ENCODE measurements at places on chromosomes 6 and 20.

- no peak overlapping the region for H3K27ac ChIP-seq
- DNase-seq: no peak
- no peak overlapping the region for H3K4me3 ChIP-seq
- no peaks in the 10 kb centered on the region for H3K36me3 ChIP-seq
- H3K4me1 ChIP-seq: no peaks in the 10 kb centered on the region
- H3K27me3 ChIP-seq: no peaks in the 10 kb centered on the region
Measured at GRCh38 chr20:34337544-34337943, 25.5 kb upstream of the ITCH start.

DNA sequence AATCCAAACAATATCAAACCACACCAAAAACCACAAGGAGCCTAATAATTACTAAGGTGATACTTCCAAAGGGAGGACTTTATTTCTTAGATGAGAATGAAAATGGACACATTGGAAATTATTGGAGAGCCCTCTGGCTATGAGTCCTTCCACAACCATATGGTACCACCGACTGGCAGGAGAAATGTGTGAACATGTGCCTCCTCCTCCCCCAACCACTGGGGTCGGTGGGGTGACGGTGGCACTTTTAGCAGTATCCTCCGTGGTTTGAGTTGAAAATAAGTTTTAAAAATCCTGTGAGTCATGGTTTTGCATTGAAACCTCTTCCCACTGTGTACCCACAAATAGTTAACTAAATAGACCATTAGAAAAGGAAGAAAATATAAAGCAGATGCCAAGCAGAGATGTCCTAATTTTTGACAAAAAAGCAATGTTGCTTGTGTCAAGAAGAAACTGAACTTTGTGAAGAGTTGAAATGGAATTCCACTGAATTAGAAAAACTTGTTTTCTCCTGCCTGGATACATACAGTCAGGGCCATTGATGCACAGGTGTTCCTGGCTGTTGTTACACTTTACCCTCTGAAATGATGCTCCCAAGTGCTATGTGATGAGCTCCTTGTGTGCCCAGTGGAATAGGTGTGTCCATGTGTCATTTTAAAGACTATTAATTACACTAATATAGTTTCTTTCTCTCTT lies 3.2 kb downstream of the EDN1 start:
- no peak for DNase-seq
- no peak overlapping the region for H3K27ac ChIP-seq
- no peaks in the 10 kb centered on the region for H3K27me3 ChIP-seq
- no peaks in the 10 kb centered on the region for H3K36me3 ChIP-seq
- H3K4me3 ChIP-seq: peak overlapping the region; percentile 3

- H3K4me1 ChIP-seq: no peaks in the 10 kb centered on the region
- no peaks in the 10 kb centered on the region for H3K36me3 ChIP-seq
- DNase-seq: no peak
- H3K27ac ChIP-seq: no peak overlapping the region
- no peak overlapping the region for H3K4me3 ChIP-seq
Measured at GRCh38 chr6:99250476-99250875, 99.0 kb downstream of the FAXC start.

DNA sequence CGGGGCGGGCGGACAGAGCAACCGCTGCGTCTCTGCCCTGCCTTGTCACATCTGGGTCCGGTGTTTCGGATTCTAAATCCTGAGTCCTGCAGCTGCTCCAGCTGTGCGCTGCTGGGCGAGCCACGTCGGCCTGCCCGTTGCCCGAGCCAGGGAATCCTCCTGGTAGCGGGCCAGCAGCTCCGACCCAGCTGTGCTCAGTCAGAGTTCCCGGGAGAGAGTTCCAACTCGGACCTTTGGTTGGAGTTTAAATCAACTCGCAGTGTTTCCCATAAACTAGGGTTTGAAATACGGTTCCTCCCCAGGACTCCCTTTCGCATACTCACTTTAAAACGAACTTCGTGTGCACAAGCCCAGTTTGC lies 315 bp upstream of the PDE10A start:
- H3K27ac ChIP-seq: peak overlapping the region; percentile 72
- peaks cover 19% of the 10 kb centered on the region for H3K27me3 ChIP-seq
- DNase-seq: no peak
- peaks cover 42% of the 10 kb centered on the region for H3K4me1 ChIP-seq
- no peaks in the 10 kb centered on the region for H3K36me3 ChIP-seq
- peak overlapping the region; percentile 42 for H3K4me3 ChIP-seq

DNA sequence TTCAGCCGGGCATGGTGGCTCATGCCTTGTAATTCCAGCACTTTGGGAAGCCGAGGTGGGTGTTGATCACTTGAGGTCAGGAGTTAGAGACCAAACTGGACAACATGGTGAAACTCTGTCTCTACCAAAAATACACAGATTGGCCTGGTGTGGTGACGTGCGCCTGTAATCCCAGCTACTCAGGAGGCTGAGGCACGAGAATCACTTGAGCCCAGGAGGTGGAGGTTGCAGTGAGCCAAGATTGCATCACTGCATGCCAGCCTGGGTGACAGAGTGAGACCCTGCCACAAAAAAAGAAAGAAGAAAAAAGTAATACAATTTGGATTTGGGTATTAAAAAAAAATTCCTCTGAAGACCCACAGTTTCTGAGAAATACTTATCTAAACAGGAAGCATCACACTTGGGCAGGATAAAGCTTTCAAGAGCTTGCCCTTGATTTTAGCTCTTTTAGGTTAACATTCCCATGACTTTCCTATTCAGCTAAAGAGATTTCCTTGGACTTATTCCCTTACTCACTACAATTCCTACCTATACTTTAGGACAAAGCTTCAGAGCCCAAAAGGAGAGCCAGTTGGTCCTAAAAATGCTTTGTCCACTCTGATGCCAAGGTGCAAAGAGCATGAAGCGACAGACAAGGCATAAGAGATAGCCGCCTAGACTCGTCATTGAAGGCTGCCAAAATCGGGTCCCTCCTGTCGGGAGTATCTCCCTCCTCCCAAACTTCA lies 1.9 kb downstream of the ELOVL2 start:
- no peaks in the 10 kb centered on the region for H3K4me1 ChIP-seq
- no peaks in the 10 kb centered on the region for H3K36me3 ChIP-seq
- H3K27me3 ChIP-seq: peaks cover 6% of the 10 kb centered on the region
- H3K4me3 ChIP-seq: no peak overlapping the region

- H3K27ac ChIP-seq: no peak overlapping the region
- no peak overlapping the region for H3K4me3 ChIP-seq
- H3K4me1 ChIP-seq: no peaks in the 10 kb centered on the region
- DNase-seq: no peak
Measured at GRCh38 chr20:13397300-13397724, 176.2 kb downstream of the ISM1 start.

DNA sequence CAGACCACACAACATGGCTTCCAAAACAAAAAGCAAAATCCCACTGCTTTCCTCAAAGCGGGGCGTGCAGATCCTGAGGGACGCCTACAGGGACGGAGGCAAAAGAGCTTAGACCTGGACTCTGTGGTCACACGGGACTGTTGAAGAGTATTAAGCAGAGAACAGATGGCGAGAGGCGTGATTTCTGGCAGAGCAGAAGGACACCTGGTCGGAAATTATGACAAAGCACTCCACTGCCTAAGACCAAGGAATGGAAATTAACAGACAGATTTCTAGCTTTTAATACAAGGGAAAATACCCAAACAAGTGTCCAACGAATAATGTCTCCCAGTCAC lies 15.4 kb downstream of the CST7 start:
- DNase-seq: no peak
- H3K4me3 ChIP-seq: no peak overlapping the region

DNA sequence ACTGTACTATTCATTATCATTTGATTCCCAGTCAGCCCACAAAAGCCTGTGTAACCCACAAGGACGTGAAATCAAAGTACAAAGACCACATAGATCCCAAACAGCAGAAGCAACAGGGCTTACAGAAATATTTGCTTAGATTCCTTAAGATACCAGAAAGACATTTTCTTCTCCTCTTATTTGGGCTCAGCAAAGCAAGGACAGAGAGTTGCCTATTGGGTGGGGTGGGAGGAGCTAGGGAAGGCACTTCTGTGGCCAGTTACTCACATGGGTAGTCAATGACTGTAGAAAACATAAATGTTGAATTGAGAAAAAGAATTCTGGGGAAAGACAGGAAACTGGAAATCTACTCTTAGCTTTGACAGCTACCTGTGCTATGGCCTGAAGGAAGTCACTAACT lies 19.8 kb downstream of the PDE7B start:
- H3K4me3 ChIP-seq: no peak overlapping the region
- no peaks in the 10 kb centered on the region for H3K4me1 ChIP-seq
- no peaks in the 10 kb centered on the region for H3K36me3 ChIP-seq

DNA sequence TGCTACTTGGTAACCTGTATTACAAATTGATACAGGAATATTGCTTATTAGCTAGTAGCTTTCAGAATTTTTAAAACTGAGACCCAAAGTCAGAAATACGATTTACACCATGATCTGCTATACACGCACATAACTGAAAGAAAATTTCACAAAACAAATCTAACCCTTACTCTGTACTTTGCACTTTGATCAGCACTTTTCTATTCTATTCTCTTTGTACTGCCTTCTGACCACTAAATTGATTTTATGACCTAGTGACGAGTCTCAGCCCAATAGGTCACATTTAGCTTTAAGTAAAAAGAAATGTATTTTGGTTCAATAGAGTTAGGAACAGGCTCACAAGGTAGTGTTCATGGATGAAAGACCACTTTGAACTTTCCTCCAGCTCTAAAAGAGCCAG lies 252.5 kb downstream of the TBX18 start:
- no peaks in the 10 kb centered on the region for H3K4me1 ChIP-seq
- H3K4me3 ChIP-seq: no peak overlapping the region
- no peak for DNase-seq
- no peak overlapping the region for H3K27ac ChIP-seq

- no peaks in the 10 kb centered on the region for H3K36me3 ChIP-seq
- H3K4me1 ChIP-seq: no peaks in the 10 kb centered on the region
- DNase-seq: no peak
- H3K27ac ChIP-seq: no peak overlapping the region
Measured at GRCh38 chr20:4263036-4263435, 247.7 kb upstream of the RNF24 start.

DNA sequence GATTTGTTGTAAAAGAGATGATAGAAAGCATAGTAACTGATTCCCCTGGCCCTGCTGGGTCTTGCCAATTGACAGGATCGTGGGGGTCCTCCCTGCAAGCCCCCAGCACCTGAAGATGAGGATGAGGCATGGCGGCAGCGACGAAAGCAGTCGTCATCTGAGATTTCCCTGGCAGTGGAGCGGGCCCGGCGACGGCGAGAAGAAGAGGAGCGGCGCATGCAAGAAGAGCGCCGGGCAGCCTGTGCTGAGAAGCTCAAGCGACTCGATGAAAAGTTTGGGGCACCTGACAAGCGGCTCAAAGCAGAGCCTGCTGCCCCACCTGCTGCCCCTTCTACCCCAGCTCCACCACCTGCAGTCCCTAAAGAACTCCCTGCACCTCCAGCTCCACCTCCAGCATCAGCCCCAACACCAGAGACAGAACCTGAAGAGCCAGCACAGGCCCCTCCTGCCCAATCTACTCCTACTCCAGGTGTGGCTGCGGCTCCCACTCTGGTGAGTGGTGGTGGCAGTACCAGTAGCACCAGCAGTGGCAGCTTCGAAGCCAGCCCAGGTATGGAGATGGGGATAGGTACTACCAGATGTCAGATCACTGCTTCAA lies 7.3 kb downstream of the PRRC2A start:
- H3K4me1 ChIP-seq: peaks cover 1% of the 10 kb centered on the region
- no peak for DNase-seq
- peaks cover 96% of the 10 kb centered on the region for H3K36me3 ChIP-seq

DNA sequence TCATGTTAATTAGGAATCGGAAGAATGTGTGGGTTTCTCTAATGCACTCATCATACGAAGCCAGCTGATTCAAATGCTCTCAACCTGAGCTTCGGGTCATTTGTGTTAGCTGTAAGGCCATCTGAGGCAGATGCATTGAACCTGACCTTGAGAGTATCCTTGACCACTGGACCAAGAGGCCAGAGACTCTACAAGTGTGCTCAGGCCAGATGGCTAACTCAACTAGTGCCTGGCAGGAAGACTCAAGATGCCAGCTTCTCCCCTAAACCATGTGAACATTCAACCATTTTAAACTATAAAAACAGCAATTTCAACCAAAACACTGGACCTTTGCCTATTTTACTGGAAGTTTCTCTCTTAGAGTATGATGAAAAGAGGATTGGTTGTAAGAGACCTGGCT lies 168.6 kb upstream of the CDH4 start:
- no peaks in the 10 kb centered on the region for H3K4me1 ChIP-seq
- no peak overlapping the region for H3K27ac ChIP-seq
- no peaks in the 10 kb centered on the region for H3K27me3 ChIP-seq
- H3K4me3 ChIP-seq: no peak overlapping the region
- DNase-seq: no peak
- no peaks in the 10 kb centered on the region for H3K36me3 ChIP-seq

GRCh38 chr6:57261926-57262325 lies 39.8 kb upstream of the RAB23 start:
- H3K27me3 ChIP-seq: no peaks in the 10 kb centered on the region
- peak overlapping the region; percentile 68 for H3K27ac ChIP-seq
- DNase-seq: no peak
- H3K4me3 ChIP-seq: no peak overlapping the region
- H3K36me3 ChIP-seq: no peaks in the 10 kb centered on the region

DNA sequence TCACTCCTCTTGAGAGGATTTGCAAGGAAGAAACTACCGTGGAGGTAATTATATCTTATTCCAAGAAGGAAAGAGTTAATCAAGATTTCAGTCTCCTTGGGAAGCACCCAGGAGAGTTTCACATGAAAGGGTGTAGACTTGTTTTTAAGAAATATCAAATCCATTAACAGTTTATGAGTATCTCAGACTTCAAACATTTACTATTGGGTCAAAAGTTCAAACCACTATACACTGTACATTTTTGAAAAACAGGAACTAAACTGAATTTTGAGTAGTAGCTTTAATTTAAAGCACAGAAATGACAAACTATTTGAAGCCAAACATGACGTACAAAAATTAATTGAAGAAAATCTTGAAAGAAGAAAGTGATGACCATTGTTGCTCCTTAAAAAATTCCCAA lies 164.0 kb downstream of the FOXC1 start:
- H3K27ac ChIP-seq: no peak overlapping the region
- DNase-seq: no peak
- H3K4me3 ChIP-seq: no peak overlapping the region
- no peaks in the 10 kb centered on the region for H3K27me3 ChIP-seq

DNA sequence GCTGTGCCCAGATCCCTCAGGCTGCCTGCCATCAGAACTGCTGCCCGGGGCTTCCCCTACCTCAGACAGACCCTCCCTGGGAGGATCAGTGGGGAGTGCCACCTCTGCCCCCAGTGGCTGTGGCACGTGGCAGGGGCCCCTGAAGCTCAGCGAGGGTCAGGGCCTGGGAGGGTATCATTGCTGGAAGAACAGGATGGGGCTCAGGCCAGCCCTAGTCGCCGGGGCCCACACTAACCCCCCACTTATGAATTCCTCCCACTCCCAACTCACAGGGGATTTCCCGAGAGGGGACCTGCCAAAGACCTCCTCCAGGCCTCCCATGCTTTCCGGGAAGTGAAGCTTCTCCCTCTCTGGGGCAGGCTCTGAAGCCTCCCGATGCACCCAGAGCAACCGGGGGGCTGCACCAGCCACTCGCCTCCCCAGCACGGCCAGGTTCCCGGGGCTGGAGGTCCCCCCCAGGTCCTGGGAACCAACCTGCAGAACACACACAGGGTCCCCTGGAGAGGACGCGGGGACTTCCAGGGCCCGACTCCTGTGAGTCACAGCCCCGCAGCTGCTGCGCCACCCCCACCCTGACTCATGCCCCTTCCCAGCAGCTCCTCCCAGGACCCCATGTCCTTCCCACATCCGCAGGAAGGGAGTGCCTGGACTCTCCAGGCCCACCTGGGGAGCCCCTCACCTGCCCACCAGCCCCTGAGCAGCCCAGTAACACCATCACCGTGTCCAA lies 2.5 kb downstream of the TNFRSF6B start:
- peak; percentile 78 for DNase-seq
- H3K4me1 ChIP-seq: peaks cover 52% of the 10 kb centered on the region
- peak overlapping the region; percentile 56 for H3K27ac ChIP-seq
- H3K4me3 ChIP-seq: no peak overlapping the region
- peaks cover 17% of the 10 kb centered on the region for H3K36me3 ChIP-seq
- no peaks in the 10 kb centered on the region for H3K27me3 ChIP-seq

Measured in right atrium auricular region (tissue), 2 donors.